ENCODE measurements at places on chromosomes 4 and X.

- no peak for DNase-seq
Observed at GRCh38 chrX:104280609-104281008, 25.9 kb upstream of the ESX1 start.

DNA sequence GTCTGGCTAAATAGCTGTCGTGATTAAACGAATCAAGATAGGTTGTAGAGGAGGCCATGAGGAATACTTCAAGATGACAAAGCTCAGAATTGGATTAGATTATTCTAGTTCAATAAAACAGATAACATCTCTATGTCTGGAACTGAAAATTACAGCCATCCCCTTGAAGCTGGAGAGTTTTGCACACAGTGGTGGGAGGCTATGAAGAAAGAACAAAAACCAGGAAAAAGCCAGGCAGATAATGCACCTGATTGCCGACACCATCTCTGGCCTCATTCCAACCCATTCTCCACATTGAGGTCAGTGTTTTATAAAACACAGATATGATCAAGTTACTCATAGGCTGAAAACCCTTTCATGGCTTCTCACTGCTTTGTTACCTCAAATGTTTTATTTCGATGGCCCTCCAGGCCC is 188.3 kb downstream of the RASL11B start:
- DNase-seq = no peak

GRCh38 chrX:130114141-130114588 is 3.9 kb upstream of the ELF4 start:
- no peak for DNase-seq

GRCh38 chr4:37970702-37971101 is 10.5 kb downstream of the PTTG2 start:
- DNase-seq = peak; percentile 41

DNA sequence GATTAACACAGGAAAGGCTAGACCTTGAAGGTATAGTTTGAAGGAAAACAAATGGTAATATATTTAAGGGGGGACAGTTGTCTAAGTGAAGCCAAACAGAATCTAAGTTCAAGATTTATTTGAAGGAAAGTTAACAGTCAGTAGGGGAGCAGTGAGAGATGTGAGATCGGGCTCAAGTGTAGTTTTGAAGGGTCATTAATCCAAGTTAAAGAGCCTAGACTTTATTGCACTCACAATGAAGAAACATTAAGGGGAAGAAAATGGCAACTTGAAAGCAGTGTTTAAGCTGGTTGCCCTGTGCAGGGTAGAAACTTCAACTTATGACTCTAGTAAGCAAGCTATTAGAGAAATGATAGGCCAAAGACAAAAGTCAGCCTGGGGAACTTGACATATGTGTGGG is 1952.2 kb downstream of the PCDH7 start:
- DNase-seq = no peak

DNA sequence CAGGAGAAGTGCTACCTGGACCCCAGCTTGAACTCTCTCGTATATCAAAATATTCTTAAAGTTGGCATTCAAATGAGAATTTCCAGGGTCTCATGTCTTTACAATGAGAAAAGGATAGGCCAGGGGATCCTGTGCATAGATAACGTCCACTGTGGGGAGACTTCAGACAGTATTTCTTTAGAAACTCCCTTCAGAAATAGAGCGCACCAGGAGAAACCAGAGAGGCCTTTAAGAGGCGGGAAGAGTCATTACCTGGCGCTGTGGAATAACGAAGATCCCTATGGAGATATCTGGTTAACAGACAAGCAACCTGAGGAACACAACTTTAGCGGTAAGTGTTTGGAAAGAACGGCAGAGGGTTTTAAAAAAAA is 600 bp downstream of the RADX start:
- DNase-seq = no peak

- no peak for DNase-seq
Observed at GRCh38 chr4:13627178-13627605, 333 bp downstream of the BOD1L1 start.

- no peak for DNase-seq
Observed at GRCh38 chrX:154472685-154473632, 6.1 kb downstream of the LAGE3 start.

GRCh38 chrX:78545233-78545632 is 113.9 kb downstream of the RTL3 start:
- no peak for DNase-seq

GRCh38 chrX:136162827-136163570 is 15.7 kb downstream of the FHL1 start:
- DNase-seq = no peak
